ENCODE measurements at places on chromosomes 3 and 15.
A peak's percentile ranks its signal among the peaks of the same experiment; 100 is the strongest.

GRCh38 chr3:51622868-51623267 lies 48.2 kb upstream of the TEX264 start:
- DNase-seq: no peak

DNA sequence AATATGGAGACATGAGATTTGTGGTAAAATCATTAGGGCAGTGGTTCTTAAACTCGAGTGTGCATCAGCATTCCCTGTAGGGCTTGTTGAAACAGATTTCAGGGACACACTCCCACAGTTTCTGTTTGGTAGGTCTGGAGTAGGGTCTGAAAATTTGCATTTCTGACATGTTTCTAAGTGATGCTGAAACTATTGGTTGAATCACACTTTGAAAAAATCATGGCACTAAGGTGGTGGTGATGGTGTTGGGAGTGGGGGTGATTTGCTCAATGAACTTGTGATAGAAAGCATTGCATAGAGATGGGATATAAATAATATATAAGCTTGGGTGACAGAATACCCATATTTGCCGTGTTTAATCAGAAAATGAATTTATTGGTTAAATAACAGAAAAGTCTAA lies 11.3 kb downstream of the MITF start:
- DNase-seq: no peak

- DNase-seq: no peak
Observed at GRCh38 chr3:30649572-30650318, 43.3 kb downstream of the TGFBR2 start.

DNA sequence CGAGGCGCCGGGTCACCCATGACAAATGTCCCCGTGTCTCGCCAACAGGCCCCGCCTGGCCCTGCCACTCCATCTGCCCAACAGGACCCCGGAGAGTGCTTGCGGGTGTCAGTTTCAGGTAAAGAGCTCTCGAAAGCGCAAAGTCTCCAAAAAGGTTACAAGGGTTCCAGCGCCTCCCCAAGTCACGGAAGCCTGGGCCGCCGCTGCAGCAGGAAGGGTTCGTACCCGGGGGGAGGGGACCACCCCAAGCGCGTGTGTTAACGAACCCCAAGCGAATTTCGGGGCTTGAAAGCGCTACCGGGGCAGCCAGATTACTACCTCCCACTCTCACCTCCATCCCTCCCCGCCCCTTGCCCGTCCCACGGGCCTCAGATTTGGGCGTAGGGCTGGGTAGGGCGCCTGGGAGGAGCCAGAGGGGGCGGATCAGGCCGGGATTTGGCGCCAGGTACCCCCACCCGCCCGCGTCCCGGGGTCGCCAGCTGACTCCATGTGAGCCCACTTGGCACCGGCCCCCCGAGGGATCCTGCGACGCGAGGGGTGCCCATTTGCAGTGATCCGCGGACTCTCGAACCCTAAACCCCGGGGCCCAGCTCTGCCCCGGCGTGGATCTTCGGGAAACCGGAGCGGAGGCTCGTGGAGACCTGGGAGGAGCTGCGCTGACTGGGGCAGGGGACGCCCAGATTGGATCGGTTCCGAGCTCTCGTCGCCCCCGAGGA lies 85.9 kb downstream of the NR2F2 start:
- no peak for DNase-seq

DNA sequence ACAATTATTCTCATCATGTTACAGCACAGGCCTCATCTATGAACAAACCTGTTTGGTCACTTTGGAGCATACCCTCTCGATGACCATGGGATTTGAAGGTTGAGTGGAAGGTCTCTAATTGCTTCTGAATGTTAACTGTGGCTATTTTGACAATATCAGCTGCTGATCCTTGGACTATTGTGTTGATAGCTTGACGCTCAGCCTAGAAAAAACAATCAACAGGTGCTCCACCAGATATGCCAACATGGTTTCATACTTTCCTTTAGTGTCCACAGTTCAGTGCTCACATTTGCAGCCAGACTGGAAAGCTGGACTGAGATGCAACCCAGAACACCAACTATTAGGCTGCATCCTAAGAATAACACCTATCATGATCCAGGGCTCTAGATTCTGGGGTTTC lies 109.7 kb downstream of the POLQ start:
- DNase-seq: no peak

- DNase-seq: no peak
Observed at GRCh38 chr3:161050935-161051334, 54.2 kb downstream of the B3GALNT1 start.

DNA sequence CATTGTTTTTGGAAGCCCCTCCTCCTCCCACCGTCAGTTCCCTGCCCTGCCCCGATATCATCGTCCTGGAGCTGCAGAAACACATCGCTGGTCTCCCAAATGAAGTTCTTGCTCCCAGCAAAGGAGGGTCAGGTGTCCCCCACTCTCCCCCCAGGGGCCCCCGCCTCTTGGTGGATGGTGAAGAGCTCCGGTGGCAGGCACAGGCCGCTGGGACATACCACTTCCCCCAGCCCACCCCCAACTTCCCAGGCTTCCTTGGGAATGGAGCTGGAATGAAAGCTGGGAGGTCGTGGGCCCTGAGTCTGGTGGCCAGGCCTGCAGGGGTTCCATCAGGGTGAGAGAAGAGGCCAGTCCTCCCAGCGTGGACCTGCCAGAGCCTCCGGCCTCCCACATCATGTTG lies 137.7 kb downstream of the CHSY1 start:
- DNase-seq: no peak

DNA sequence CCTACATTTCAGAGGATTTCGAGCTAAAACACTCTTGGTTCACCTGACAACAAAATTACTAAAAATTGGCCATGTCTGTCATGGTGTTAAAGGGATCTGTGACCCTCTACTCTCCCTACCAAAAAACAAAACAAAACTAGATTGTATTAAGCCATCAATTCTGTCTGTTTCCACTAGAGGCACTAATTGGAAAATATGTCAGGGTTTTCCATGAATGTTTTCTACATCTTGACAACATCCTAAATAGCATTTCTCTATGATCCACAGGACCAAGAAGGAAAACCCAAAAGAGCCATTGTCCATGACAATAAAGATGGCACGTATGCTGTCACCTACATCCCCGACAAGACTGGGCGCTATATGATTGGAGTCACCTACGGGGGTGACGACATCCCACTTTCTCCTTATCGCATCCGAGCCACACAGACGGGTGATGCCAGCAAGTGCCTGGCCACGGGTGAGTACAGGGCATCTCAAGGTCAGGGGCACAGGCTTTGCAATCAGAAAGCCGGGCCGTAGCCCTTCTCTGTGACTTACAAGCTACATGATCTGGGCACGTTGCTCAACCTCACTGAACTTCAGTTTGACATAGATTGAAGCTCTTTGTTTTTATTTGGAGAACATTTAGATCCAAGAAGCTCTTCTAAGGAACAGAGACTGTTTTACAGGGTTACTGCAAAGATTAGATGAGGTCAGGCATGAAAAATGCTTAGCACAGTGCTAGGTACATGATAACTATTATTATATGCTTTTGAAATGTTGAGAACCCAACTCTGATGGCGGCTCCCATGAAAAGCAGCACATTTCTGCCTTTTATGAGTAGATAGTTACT lies 74.8 kb downstream of the DNASE1L3 start:
- peak; percentile 51 for DNase-seq

DNA sequence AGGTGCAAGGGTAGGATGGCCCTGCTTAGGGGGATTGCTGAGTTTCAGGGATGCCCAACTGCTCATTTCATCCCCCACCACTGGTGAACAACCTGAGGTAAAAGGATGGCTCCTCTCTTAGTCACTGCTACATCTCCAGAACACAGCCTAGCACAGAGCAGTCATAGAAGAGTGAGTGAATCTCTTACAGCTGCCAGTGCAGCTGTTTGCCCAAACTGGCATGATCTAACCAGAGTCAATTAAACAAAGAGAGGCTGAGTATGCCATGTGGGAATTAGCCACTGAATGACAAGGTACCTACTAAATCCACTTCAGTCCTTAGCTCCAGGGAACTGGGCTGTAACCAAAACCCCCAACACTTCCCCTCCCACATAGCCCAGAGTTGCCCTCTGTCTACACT lies 6.8 kb upstream of the NCKIPSD start:
- DNase-seq: no peak

DNA sequence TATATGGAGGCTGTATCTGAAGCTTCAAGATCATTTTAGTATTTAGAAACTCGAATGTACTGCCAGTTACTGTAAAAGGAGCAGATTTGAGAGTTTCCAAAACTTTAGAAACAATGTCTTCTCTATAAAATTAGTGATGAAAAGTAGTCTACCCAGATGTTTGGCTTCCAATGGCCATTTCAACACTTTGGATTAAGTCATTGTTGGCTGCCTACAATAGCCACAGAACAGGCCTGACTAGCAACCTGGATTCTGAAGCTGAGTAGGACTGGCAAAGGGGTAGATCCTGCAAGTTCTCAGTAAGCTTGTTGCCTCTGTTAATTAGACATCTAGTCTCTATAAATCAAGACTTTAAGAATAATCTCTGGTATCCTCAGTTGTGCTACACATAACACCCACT lies 239.0 kb upstream of the KCNMB2 start:
- peak; percentile 19 for DNase-seq

DNA sequence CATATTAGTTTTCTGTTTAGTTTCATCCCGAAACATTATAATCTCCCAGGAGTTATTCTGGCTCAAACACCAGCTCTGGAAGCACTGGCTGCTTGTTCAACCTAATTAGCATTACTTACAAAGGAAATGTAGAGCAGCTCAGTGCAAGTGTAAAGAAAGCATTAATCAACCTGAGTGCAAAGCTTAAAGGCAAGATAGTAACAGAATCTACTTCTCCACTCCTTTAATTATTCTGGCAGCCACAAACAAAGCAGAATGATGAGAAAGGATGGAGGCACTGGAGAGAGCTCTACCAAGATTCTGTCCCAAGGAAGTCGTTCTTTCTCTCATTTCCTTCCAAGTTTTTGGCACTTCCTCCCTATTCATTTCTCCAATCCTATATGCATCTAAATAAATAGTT lies 1384.0 kb downstream of the ZPLD1 start:
- DNase-seq: no peak

DNA sequence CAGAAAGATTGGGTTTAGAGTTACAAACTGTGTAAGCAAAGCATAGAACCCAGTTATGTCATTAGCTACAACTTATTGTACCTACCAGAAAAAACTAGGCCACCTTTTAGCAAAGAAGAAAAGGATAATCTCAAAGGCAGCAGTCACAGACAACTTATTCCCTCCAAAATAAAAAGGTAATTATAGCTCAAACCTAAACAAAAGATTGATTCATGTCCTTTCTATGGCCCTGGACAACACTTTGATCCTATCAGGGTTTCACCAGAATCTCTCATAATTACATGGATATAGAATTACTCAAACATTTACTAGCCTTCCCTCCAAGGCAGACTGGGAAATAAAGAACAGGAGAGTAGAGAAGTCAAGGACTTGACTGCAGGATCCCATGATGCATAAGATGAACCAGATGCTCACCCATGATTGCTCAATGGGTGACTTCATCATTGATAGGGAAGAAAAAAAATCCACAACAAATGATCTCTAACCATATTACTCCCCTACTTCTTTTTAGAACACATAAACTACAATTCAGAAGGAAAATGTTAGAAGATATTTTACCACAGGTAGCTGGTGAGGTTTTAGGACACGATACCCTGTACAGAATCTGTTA lies 17.4 kb downstream of the DET1 start:
- no peak for DNase-seq

DNA sequence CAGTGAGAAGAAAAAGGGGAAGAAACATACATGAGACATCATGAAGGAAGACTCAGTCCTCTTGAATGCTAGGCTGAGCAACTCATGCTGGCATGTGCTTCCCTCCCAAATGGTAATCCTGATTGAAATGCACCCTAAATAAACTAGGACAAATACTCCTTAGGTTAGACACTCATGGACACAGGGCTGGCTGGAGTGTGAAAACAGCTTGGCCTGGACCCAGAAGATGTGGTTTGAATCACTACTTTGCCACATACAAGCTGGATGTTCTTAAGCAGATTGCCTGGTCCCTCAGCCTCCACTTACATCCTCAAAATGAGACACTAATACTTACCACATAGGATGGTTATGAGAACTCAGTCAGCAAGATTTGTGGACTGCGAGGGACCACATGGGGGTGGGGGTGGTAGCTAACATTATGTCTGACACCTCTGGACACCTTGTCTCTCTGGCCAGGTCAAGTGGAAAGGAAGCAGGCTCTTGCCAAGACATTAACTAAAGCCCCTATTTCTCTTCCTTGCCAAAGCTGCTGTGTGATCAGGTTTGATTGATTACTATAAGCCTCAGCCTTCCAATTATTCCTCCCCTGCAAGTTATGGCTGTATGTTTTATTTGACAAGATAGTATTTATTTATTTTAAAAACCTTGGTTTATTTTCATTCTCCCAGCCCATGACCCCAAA lies 138.9 kb upstream of the SLC7A14 start:
- DNase-seq: no peak

DNA sequence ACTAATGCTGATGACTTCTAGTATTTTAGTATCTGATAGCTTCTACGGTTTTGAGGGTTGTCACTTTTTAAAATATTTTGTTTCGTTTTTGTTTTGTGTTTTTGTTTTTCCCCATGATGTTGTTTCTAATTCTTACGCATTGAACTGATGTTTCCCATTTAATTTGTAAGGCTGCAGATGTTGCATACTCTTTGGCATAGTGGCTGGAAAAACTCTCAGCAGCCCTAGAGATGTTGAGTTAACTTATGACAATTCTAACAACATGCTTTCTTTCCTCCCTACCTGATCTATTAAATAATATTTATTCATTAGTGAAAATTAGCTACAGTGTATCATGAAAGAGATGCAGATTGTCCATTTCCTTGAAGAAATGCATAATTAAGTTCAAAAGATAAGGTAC lies 559.3 kb upstream of the GRM7 start:
- no peak for DNase-seq

GRCh38 chr3:177385831-177386301 lies 188.6 kb upstream of the TBL1XR1 start:
- no peak for DNase-seq

DNA sequence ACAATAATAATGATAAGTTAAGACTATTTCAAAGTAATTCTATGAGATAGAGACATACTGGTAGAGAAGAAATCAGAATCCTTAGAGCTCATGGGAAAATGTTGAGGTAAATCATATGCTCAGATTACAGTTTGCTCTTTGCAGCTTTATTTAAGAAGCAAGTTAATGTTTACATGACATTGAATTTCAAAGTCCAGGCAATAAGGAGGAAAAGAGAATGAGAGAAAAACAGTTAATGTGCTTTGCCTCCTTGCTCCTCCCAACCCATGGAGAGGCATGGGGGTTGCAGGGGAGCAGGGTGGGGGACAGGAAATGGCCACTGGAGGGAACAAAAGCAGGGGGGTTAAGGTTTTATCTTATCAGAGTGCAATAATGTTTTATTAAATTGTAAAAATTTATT lies 42.2 kb upstream of the ZBTB38 start:
- DNase-seq: no peak

- DNase-seq: no peak
Observed at GRCh38 chr15:28900892-28901586, 15.3 kb downstream of the APBA2 start.

GRCh38 chr3:56997675-56998074 lies 62.8 kb upstream of the SPATA12 start:
- no peak for DNase-seq
